ENCODE measurements at places on chromosomes 16 and 17. TPM values are rescaled to one million over a fixed set of nuclear protein-coding genes. Genes with fewer than 3 reads are reported as not detected.

Gene RCVRN
- not detected for total RNA-seq

Gene NOTUM
- total RNA-seq = 0.32 TPM

Gene AURKB
- 139 TPM for total RNA-seq

Gene SLC6A4
- total RNA-seq = not detected

Gene SOX15
- total RNA-seq = 0.30 TPM

Gene PIMREG
- 48.9 TPM for total RNA-seq

Gene CYB561
- 35.9 TPM for total RNA-seq

Gene CORO6
- total RNA-seq = 7.5 TPM

Gene ABCC11
- 0.16 TPM for total RNA-seq

Gene CSH2
- total RNA-seq = not detected

Gene SCARF1
- total RNA-seq = 0.18 TPM

Gene CRYM
- 2.5 TPM for total RNA-seq

Gene GPR139
- total RNA-seq = not detected

Gene MT4
- not detected for total RNA-seq

Gene KRT13
- 0.36 TPM for total RNA-seq

Gene CDH15
- total RNA-seq = not detected

Gene PARD6A
- 2.4 TPM for total RNA-seq

Gene SKAP1
- not detected for total RNA-seq

Gene LCMT1
- total RNA-seq = 39.5 TPM

Gene KRT24
- not detected for total RNA-seq

Gene SLC47A1
- 23.5 TPM for total RNA-seq

Gene TTYH2
- total RNA-seq = 1.9 TPM

All from A549 treated with GW870086 at 1 μM for 4 hours (cell line).